MG63 (cell line): ENCODE measurements at places on chromosomes 7 and 10. TPM values are rescaled to one million over a fixed set of nuclear protein-coding genes. Genes with fewer than 3 reads are reported as not detected.

The MYOF gene
- 69.3 and 75.6 TPM in 2 replicates for total RNA-seq

The CFAP46 gene
- total RNA-seq: 0.33 TPM in 1 of 2 replicates, not detected in the other

The NPY4R gene
- total RNA-seq: not detected in 2 replicates

The ASAH2 gene
- 0.22 and 0.76 TPM in 2 replicates for total RNA-seq

The AASS gene
- 0.82 and 3.6 TPM in 2 replicates for total RNA-seq

The ABCB1 gene
- total RNA-seq: 0.59 and 0.81 TPM in 2 replicates

The MOGAT3 gene
- not detected in 2 replicates for total RNA-seq

The GPR141 gene
- not detected in 2 replicates for total RNA-seq

The TMEM213 gene
- not detected in 2 replicates for total RNA-seq

The RAPGEF5 gene
- total RNA-seq: 0.30 and 1.2 TPM in 2 replicates

The TAS2R5 gene
- not detected in 2 replicates for total RNA-seq

The HOXA2 gene
- 0.35 TPM in 1 of 2 replicates, not detected in the other for total RNA-seq

The PRPS1L1 gene
- not detected in 2 replicates for total RNA-seq

The A1CF gene
- total RNA-seq: not detected in 2 replicates

The STOX1 gene
- 1.8 TPM in 1 of 2 replicates, not detected in the other for total RNA-seq

The TSPAN33 gene
- total RNA-seq: 3.4 and 7.0 TPM in 2 replicates

The PBLD gene
- total RNA-seq: 2.5 and 3.4 TPM in 2 replicates

The FAM241B gene
- 4.3 and 6.8 TPM in 2 replicates for total RNA-seq

The AKR1C1 gene
- total RNA-seq: 5.2 and 74.0 TPM in 2 replicates

The FZD1 gene
- total RNA-seq: 2.3 and 3.9 TPM in 2 replicates

The GPR15LG gene
- not detected in 2 replicates for total RNA-seq

The PTPRN2 gene
- total RNA-seq: 0.16 TPM in 1 of 2 replicates, not detected in the other

The TUBB8 gene
- total RNA-seq: not detected in 2 replicates

The PAPOLB gene
- total RNA-seq: 0.94 TPM in 1 of 2 replicates, not detected in the other

The PLXNA4 gene
- total RNA-seq: not detected in 2 replicates

The PIP gene
- not detected in 2 replicates for total RNA-seq

The MET gene
- total RNA-seq: 46.7 and 49.4 TPM in 2 replicates

The CFAP43 gene
- 0.89 TPM in 1 of 2 replicates, not detected in the other for total RNA-seq

The CHST15 gene
- total RNA-seq: 6.1 and 9.8 TPM in 2 replicates

The CABCOCO1 gene
- 0.59 and 3.1 TPM in 2 replicates for total RNA-seq

The CDC123 gene
- total RNA-seq: 201 and 294 TPM in 2 replicates

The DMTF1 gene
- total RNA-seq: 11.2 and 18.6 TPM in 2 replicates

The DLX6 gene
- not detected in 2 replicates for total RNA-seq

The EPDR1 gene
- 18.7 and 24.4 TPM in 2 replicates for total RNA-seq
